ENCODE measurements at places on chromosomes 2 and 18.
A peak's percentile ranks its signal among the peaks of the same experiment; 100 is the strongest.

DNA sequence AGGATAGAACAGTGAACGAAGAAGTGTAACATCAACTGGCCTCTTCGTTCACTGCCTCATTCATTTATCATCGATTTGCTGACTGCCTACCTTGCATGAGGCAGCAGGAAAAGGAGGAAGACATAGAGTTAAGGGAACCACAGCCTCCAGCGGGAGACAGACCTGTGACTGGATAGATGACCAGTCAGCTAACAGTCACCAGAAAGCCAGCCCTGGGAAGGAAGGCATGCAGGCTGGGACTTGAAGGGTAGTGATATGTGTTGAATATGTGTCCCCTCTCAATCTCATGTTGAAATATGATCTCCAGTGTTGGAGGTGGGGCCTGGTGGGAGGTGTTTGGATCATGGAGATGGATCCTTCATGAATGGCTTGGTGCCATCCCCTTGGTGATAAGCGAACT, 58.3 kb downstream of the CTIF start:
- no peak for DNase-seq

GRCh38 chr2:42770288-42771131, 6.6 kb upstream of the OXER1 start:
- DNase-seq: peak; percentile 26

DNA sequence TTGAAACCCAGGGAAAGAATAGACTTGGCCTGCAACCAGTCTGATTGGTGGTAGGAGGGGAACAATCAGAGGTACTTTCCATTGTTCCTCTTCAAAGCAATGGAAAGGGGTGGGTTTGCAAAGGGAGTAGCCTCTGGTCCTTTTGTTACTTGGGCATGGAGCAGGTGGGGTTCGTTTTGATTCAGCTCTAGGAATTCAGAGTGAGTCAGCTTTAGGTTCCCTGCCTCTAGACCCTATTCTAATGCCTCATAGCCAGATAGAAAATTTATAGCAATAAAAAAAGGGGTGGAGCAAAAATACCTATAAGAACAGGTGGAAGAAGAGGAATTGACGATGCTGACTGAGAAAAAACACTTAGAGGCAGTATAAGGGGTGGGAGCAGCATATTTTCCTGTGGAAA, 636.4 kb downstream of the PLCL1 start:
- DNase-seq: no peak

DNA sequence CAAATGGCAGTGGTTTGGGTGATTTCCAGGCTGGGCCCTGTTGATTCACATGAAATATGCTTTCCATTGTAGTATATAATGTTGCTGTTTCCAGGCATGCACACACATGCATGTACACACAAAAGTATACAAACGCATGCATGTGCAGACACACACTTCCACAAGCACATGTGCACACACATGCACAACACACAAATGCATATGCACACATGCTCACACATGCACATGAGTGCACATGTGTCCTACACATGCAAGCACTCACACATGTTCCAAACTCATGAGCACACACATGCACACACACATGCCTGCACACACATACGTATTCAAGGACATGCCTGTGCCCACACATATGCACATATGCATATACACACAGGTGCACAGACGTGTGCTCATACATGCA, 30.6 kb downstream of the SNTG2 start:
- DNase-seq: no peak

- no peak for DNase-seq
These were observed 62.1 kb downstream of the NUP35 start for GRCh38 chr2:183186296-183186695.

- DNase-seq: no peak
These were observed 479.5 kb downstream of the TNS1 start for GRCh38 chr2:217523286-217523685.

DNA sequence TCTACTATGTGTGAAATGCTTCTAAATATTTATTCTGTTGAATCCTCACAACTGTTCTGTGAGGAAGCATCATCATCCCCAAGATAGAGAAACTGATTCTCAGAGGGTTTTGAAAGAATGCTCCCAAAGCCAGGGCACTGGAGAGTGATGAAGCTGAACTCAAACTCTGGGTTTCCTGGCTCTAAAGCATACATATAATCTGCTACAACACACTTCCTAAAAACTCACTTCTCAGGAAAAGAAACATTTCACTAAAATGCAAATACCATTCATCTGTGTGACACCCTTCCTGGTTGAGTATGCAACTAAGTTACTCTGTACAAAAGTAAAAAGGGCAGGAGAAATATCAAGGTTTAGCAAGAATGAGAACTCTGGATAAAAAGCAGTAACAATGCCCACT, 58.6 kb downstream of the GRB14 start:
- DNase-seq: no peak

GRCh38 chr2:172233987-172234715, 131.5 kb upstream of the DLX2 start:
- DNase-seq: no peak

- DNase-seq: no peak
These were observed 73.7 kb downstream of the TANK start for GRCh38 chr2:161233858-161234431.

GRCh38 chr18:23921716-23922285, 92.8 kb upstream of the TTC39C start:
- DNase-seq: no peak
